ENCODE measurements at places on chromosomes 7 and 10. TPM values are rescaled to one million over a fixed set of nuclear protein-coding genes. Genes with fewer than 3 reads are reported as not detected.

DNA sequence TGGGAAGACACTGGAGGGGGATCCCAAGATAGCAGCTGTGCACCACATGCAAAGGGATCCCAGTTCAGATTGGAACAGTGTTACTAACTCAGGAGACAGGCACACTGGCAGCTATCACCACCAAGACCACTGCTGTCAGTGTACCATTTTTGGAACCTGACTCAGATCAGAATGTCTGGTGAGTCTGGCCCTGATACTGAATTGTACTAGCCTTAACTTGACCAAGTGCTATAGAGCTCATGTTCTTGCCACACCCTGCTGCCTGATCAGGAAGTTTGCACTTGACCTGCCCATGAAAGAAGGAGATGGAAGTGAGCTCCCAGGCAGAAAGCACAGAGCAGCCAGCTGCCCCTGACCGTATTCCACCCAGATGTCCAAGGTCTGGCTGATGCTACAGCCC, 4.8 kb upstream of the PRRT4 start:
- no peak overlapping the region for H3K27ac ChIP-seq
- peaks cover 66% of the 10 kb centered on the region for H3K27me3 ChIP-seq

FZD1 gene
- 0.29 TPM for total RNA-seq

OR2A1 gene
- not detected for total RNA-seq

SYCE1 gene
- not detected for total RNA-seq

GRCh38 chr7:94344826-94345225, 49.9 kb upstream of the COL1A2 start:
- no peaks in the 10 kb centered on the region for H3K36me3 ChIP-seq
- no peak for DNase-seq
- no peak overlapping the region for H3K4me3 ChIP-seq
- H3K27ac ChIP-seq, result no peak overlapping the region

- H3K4me3 ChIP-seq, result no peak overlapping the region
- H3K4me1 ChIP-seq, result no peaks in the 10 kb centered on the region
- no peaks in the 10 kb centered on the region for H3K36me3 ChIP-seq
Measured at GRCh38 chr7:11727864-11728263, 104.1 kb downstream of the THSD7A start.
